ENCODE measurements at places on chromosomes 5 and 9.
A peak's percentile ranks its signal among the peaks of the same experiment; 100 is the strongest.

DNA sequence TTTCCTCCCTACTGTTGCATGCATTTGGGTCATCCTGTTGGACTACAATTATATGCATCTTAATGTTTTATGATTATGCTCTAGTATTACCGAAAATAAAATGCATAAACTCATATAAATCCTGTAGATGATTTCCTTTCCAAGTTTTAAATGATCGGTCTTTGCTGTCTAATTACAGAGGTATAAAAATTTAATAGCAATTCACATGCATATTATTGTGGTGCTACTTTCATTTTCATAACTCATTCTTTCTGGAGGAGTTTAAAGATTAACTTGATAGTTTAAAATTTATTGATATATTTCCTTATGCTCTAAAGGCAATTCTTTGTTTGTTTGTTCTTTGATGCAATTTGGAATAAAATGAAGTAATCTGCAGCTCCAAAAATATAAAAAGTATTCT lies 1475.1 kb downstream of the MAT2B start:
- H3K4me3 ChIP-seq = no peak overlapping the region
- H3K27ac ChIP-seq = no peak overlapping the region
- no peaks in the 10 kb centered on the region for H3K27me3 ChIP-seq
- no peaks in the 10 kb centered on the region for H3K4me1 ChIP-seq
- no peak for DNase-seq
- no peaks in the 10 kb centered on the region for H3K36me3 ChIP-seq

- peaks cover 84% of the 10 kb centered on the region for H3K4me1 ChIP-seq
- peaks cover 99% of the 10 kb centered on the region for H3K36me3 ChIP-seq
- no peak overlapping the region for H3K4me3 ChIP-seq
- DNase-seq = no peak
- peak overlapping the region; percentile 39 for H3K27ac ChIP-seq
These were observed 6.8 kb downstream of the MACROH2A1 start for GRCh38 chr5:135392256-135392655.

- no peaks in the 10 kb centered on the region for H3K4me1 ChIP-seq
- no peak overlapping the region for H3K27ac ChIP-seq
- no peak overlapping the region for H3K4me3 ChIP-seq
- no peaks in the 10 kb centered on the region for H3K36me3 ChIP-seq
- peaks cover 5% of the 10 kb centered on the region for H3K27me3 ChIP-seq
- peak; percentile 21 for DNase-seq
These were observed 16.1 kb upstream of the FRRS1L start for GRCh38 chr9:109182940-109183798.

GRCh38 chr5:11143456-11144267 lies 382.6 kb upstream of the DAP start:
- no peak overlapping the region for H3K27ac ChIP-seq
- no peak for DNase-seq
- H3K36me3 ChIP-seq = no peaks in the 10 kb centered on the region

- H3K36me3 ChIP-seq = no peaks in the 10 kb centered on the region
- no peak overlapping the region for H3K4me3 ChIP-seq
- no peak for DNase-seq
- peaks cover 22% of the 10 kb centered on the region for H3K27me3 ChIP-seq
These were observed 27.4 kb downstream of the PDE6A start for GRCh38 chr5:149917073-149917676.

- peaks cover 3% of the 10 kb centered on the region for H3K36me3 ChIP-seq
- no peaks in the 10 kb centered on the region for H3K4me1 ChIP-seq
- H3K4me3 ChIP-seq = no peak overlapping the region
- H3K27ac ChIP-seq = no peak overlapping the region
- no peaks in the 10 kb centered on the region for H3K27me3 ChIP-seq
- DNase-seq = no peak
These were observed 18.7 kb downstream of the PCDHGC5 start for GRCh38 chr5:141507387-141508091.

DNA sequence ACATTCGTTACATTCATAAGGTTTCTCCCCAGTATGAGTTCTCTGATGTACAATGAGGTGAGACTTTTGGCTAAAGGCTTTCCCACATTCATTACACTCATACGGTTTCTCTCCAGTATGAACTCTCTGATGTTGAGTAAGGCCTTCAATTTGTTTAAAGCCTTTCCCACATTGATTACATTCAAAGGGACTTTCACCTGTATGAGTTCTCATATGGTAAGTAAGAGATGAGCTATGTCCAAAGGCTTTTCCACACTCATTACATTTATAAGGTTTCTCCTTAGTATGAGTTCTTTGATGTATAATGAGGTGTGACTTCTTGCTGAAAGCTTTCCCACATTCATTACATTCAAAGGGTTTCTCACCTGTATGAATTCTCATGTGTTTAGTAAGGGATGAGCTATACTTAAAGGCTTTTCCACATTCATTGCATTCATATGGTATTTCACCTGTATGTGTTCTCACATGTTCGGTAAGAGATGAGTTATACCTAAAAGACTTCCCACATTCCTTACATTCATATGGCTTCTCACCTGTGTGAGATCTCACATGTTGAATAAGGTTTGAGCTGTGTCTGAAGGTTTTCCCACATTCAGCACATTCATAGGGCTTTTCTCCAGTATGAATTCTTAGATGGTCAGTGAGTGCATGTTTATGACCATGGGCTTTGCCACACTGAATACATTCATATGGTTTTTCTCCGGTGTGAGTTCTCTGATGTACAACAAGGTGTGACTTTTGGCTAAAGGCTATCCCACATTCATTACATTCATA lies 13.5 kb downstream of the ZFP37 start:
- no peak overlapping the region for H3K27ac ChIP-seq
- H3K4me3 ChIP-seq = no peak overlapping the region
- DNase-seq = no peak

GRCh38 chr5:83919071-83920041 lies 198.7 kb upstream of the HAPLN1 start:
- H3K4me1 ChIP-seq = no peaks in the 10 kb centered on the region
- no peaks in the 10 kb centered on the region for H3K36me3 ChIP-seq
- no peak overlapping the region for H3K4me3 ChIP-seq
- H3K27ac ChIP-seq = no peak overlapping the region

DNA sequence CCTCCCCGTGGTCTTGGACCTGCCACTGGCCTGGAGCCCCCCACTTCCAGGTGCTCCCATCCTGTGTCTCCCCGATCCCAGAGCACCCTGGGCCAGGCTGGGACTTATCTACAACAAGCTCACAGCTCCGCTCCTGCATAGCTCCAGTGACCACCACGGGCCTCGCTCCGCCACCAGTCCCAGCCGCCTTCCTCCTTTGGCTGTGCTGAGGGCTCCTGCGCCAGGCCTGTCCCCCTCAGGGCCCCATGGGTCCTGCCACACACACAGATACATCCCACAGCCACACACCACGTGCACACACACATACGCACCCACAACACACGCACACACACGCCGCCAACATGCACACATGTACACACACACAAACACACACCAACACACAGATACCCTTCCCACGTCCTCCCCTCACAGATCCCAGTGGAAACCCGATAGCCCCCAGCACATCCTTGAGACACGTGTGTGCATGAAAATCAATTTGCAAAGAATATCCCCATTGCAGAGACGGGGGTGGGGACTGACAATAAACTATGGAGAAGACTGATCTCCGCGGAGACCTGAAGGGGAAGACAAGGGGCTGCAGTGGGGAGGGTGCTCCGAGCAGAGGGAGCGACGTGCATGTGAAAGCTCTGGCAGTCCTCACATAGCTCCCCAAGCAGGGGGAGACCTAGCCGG lies 18.5 kb upstream of the LAMC3 start:
- H3K36me3 ChIP-seq = no peaks in the 10 kb centered on the region
- no peaks in the 10 kb centered on the region for H3K4me1 ChIP-seq
- DNase-seq = no peak
- no peaks in the 10 kb centered on the region for H3K27me3 ChIP-seq
- no peak overlapping the region for H3K27ac ChIP-seq
- no peak overlapping the region for H3K4me3 ChIP-seq

DNA sequence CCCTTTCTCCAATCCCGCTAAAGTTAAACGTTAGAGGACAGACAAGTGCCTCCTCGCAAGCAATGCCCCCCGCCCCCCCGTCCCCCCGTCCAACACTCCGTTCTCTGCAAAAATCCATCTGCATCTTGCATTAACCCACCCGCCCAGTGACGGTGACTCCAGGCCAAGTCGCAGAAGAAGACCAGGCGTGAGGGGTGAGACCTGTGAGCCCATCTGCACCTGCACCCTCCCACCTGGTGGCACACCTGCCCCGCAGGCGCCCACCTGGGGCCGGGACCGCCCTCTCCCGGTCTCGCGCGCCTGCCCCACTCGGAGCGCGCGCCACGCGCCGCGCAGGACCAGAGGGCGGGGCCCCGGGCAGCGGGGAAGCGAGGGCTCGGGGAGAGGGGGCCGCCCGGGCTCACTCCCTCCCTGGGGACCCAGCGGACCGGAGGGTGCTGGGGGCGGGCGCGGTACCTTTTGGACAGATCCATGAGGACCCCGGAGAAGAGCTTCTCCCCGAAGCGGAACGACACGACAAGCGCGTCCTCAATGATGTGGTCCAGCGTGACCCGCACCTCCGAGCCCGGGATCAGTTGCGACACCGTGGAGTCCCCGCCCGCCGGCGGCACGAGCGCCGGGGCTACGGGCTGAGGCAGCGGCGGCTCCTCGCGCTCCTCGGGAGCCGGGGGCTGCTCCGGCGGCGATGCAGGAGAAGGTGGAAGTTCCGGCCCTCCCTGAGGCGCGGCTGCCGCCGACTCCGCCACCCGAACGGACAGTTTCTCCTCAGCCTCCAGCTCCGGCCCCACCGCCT lies 705 bp downstream of the PWWP2A start:
- H3K27ac ChIP-seq = peak overlapping the region; percentile 90
- peaks cover 22% of the 10 kb centered on the region for H3K4me1 ChIP-seq
- H3K4me3 ChIP-seq = peak overlapping the region; percentile 93
- peaks cover 39% of the 10 kb centered on the region for H3K36me3 ChIP-seq

DNA sequence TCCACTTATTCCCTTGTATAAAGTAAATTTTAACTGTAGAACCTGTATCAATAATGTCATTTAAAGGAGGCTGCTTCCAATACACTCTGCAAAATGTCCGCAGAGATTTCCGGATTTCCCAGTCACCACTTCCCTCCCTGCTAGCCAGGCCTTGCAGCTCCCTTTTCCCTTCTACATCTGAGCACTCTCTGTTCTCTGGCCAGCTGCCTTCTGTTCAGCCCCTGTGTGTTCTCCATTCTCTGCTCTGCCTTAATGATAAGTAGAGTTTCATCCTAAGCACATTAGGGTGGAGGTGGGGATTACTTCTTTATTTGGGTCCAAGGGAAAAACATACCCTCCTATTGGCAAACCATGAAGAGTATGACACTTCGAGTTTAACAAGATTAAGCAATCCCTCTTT lies 719.6 kb upstream of the WWC1 start:
- H3K27ac ChIP-seq = no peak overlapping the region
- DNase-seq = no peak
- no peaks in the 10 kb centered on the region for H3K36me3 ChIP-seq

GRCh38 chr5:180129291-180130190 lies 58.0 kb upstream of the RNF130 start:
- no peaks in the 10 kb centered on the region for H3K4me1 ChIP-seq
- DNase-seq = no peak
- H3K36me3 ChIP-seq = no peaks in the 10 kb centered on the region
- peaks cover 6% of the 10 kb centered on the region for H3K27me3 ChIP-seq
- no peak overlapping the region for H3K27ac ChIP-seq

- DNase-seq = no peak
- no peaks in the 10 kb centered on the region for H3K4me1 ChIP-seq
- peaks cover 92% of the 10 kb centered on the region for H3K36me3 ChIP-seq
These were observed 9.8 kb downstream of the ZNF354B start for GRCh38 chr5:178869577-178869976.

- H3K27ac ChIP-seq = no peak overlapping the region
- H3K4me1 ChIP-seq = no peaks in the 10 kb centered on the region
- no peak overlapping the region for H3K4me3 ChIP-seq
These were observed 65.1 kb downstream of the VAV2 start for GRCh38 chr9:133927041-133927440.

- no peaks in the 10 kb centered on the region for H3K27me3 ChIP-seq
- H3K36me3 ChIP-seq = no peaks in the 10 kb centered on the region
- H3K4me3 ChIP-seq = no peak overlapping the region
- DNase-seq = no peak
- no peaks in the 10 kb centered on the region for H3K4me1 ChIP-seq
These were observed 406.0 kb upstream of the KLF4 start for GRCh38 chr9:107895501-107896001.

DNA sequence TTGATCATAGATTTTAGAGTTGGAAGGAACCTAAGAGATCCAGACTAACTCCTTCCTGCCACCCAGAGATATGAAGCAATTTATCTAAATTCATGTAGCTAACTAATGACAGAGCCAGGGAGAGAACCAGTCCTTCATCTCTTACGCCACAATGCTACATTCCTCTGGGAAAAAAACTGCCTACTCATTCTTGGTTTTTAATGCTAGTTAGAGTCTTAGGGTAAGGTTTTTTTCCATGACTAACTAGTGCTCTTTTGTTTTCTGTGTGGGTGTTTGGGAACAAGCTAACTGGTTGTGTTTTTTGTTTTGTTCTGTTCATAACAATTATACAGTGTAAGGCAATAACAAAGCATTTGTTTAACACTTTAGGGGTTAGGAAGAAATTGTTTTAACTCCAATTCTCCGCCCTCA lies 52.4 kb downstream of the SLC44A1 start:
- DNase-seq = no peak
- H3K36me3 ChIP-seq = no peaks in the 10 kb centered on the region
- no peaks in the 10 kb centered on the region for H3K27me3 ChIP-seq

GRCh38 chr9:16039218-16039987 lies 486.6 kb downstream of the CCDC171 start:
- no peaks in the 10 kb centered on the region for H3K27me3 ChIP-seq
- peaks cover 11% of the 10 kb centered on the region for H3K4me1 ChIP-seq
- H3K36me3 ChIP-seq = no peaks in the 10 kb centered on the region
- H3K27ac ChIP-seq = no peak overlapping the region
- DNase-seq = no peak

DNA sequence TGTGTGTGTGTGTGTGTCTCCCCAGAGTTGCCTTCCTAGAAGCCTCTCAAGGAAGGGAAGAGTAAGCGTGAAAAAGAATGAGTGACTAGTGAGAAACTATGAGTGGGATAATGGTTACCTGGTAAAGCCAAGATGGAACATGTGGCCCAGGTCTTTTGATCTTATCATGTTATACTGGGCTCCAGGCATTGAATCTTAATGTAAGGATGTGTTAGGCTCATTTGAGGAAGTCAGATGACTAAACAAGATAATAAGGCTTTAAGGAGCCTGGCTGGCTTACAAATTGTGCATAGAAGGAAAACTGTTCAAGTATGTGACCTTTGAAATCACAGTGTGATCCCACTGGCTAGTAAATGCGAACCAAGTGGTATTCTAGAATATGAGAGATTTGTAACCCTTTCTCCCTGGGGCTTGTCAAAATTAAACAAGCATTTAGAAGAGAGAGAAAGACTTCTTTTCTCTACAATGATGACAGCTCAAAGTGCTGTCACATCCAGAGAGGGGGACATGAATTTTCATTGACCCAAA lies 29.9 kb upstream of the HMHB1 start:
- no peaks in the 10 kb centered on the region for H3K27me3 ChIP-seq
- H3K4me3 ChIP-seq = no peak overlapping the region

DNA sequence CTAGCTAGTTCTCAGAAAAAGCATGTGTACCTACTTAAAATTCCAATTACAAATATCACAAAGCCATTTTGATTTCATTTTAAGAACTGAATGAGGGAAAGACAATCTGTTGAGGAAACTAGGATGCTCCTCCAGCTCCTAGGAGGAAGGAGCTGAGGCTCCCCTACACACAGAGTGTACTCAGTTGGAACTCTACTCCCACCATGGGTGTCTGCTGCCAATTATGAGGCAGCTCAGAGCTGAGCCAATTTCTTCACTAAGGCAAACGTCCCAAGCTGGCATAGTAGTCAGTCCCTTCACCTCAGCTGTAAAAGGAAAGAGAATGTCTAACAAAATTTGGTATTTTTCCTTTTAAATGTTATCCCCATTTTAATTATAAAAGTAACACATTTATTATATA lies 300.0 kb upstream of the TRPC7 start:
- H3K27ac ChIP-seq = no peak overlapping the region
- H3K4me3 ChIP-seq = no peak overlapping the region
- no peaks in the 10 kb centered on the region for H3K4me1 ChIP-seq
- no peak for DNase-seq
